ENCODE measurements at places on chromosomes 13 and 19. TPM values are rescaled to one million over a fixed set of nuclear protein-coding genes. Genes with fewer than 3 reads are reported as not detected.

TMEM86B gene
- 0.68 TPM for total RNA-seq

ADGRE3 gene
- not detected for total RNA-seq

GPR183 gene
- total RNA-seq, result not detected

ZNF345 gene
- total RNA-seq, result 4.0 TPM

SYNGR4 gene
- total RNA-seq, result not detected

GAPDHS gene
- not detected for total RNA-seq

EIF3K gene
- total RNA-seq, result 252 TPM
